ENCODE measurements at places on chromosomes 3 and 15.
A peak's percentile ranks its signal among the peaks of the same experiment; 100 is the strongest.

DNA sequence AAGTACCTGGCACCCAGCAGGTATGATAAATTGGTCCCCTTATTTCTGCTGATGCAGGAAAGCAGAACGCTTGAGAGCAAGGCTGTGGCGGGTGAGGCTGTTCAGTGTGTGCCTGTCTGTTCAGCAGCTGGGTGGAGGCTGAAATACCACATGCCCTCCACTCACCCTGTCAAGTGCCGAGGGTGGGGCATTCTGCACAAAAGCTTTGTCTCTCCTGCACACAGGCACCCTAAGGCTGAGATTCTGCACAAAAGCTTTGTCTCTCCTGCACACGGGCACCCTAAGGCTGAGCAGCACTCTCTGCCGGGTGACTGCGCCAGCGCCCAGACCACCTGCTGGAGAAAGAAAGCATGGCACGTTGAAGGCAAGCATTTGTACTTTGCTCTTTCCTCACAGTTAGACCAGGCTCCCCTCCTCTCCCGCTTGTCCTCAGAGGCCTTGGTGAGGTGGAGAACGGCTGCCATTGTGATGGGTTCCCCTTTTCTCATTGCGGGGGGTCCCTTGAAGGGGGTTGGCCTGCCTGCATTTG lies 97.5 kb downstream of the BDH1 start:
- peak; percentile 42 for DNase-seq

- no peak for DNase-seq
These were observed 56.5 kb downstream of the DCLK3 start for GRCh38 chr3:36707623-36708409.

DNA sequence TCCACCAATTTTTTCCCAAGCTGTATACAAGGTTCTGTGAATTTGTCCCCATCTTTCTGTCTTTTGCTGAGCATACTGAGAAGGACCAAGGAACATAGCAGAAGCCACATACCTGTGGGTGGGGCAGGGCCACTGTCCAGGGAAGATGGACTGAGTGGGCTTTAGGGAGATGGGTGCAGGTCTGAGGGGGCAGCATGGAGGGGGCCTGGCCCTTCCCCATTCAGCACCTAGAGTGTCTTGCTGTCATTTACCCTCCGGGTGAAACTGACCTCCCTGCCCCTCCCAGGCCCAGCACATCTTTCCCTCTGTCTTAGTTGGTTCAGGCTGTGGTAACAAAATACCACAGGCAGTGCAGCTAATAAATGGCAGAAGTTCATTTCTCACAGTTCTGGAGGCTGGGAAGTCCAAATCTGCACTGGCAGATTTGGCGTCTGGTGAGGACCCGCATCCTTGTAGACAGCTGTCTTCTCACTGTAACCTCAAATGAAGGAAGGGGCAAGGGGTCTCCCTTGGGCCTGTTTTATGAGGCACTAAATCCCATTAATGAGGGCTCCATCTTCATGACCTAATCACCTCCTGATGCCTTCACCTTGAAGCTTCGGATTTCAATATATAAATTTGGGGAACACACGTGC lies 180.0 kb upstream of the SMAD3 start:
- no peak for DNase-seq

GRCh38 chr3:14718539-14718938 lies 43.6 kb downstream of the C3orf20 start:
- DNase-seq: no peak

DNA sequence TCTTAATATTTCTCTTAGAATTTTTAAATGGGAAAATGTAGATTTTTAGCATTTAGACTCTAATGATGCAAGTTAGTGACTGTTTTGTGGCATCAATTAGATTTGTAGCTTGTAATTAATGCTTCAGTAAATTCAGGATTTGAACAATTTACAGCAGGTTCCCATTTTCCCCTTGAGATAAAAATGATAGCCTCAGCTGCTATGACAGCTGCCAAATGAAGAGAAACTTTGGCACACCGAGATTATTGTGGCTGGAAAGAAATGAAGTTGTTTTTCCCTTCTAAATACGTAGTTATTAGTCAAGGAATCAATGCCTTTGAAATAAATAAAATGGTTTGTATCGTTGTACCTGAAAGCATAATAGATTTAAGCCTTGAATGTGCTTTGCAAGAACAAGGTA lies 206.4 kb upstream of the P2RY1 start:
- no peak for DNase-seq

DNA sequence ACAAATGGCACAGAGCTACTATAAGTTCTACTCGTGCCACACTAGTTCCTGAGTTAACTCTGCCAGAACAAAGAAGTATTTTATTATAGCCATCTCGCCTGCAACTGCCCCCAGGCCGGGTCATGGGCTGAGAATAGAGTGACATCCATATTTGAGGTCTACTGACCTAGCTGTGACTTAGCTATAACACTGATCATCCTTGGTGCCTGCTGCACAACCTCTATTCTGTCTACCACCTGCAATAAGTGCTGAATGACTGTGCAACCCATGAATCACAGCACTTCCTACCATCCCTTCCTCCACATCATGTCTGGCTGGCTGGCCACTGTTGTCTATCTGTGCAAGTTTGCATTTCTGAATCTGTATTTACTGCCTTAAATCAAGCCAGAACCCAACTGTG lies 506.5 kb upstream of the TBL1XR1 start:
- no peak for DNase-seq

- no peak for DNase-seq
These were observed 15.5 kb downstream of the SPTBN5 start for GRCh38 chr15:41878355-41878699.

GRCh38 chr3:119293105-119293870 lies 895 bp upstream of the ARHGAP31 start:
- no peak for DNase-seq

GRCh38 chr15:75947092-75947491 lies 43.4 kb downstream of the FBXO22 start:
- DNase-seq: no peak

DNA sequence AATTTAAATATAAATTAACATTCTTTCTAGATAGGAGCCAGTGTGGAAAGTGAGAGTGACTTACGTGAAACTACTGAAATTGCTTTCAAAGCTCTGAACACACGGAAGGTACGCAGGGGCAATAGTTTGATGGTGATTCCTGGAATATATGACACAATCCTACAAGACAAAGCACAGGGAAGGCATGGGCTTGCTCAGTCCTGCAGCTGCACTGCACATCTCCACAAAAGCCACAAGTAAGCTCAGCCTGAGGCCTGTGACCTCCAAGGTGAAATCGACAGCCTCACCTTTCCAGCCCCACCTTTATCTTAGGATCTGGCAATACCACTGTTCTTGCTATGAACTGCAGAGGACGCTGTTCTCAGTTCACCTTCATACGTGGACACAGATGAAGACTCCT lies 109.3 kb upstream of the SCN10A start:
- no peak for DNase-seq

GRCh38 chr3:77449459-77450350 lies 409.8 kb downstream of the ROBO2 start:
- DNase-seq: no peak

Measured in stimulated activated CD8-positive, alpha-beta memory T cell treated with anti-CD3 and anti-CD28 coated beads, Interleukin-4, amount 100 ng/mL, for 48 hours (primary cell).